Brain microvascular endothelial cell (primary cell): ENCODE measurements at places on chromosomes 6 and 20.

DNA sequence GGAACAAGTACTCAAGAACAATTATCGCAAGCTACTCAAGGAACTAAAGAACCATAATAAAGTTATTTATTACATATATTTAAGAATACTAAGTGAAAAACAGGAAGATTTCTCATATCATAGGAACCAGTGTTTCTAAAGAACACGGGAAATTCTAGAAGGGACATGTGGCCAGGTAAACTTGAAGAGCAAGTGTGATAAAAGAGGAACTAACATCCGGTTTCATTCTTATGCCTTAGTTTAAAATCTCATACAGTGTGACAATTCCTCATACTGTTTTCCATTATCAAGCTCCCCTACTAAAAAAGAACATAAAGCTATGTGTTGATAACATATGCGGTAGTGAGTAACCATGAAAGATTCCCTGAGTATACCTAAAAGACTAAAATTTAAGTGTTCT is 163.5 kb upstream of the SHLD1 start:
- no peak for DNase-seq

- DNase-seq = no peak
Observed at GRCh38 chr6:128029826-128030225, 129.0 kb upstream of the THEMIS start.

- peak; percentile 76 for DNase-seq
Observed at GRCh38 chr6:38337819-38338465, 301.8 kb downstream of the BTBD9 start.

GRCh38 chr20:50592282-50593004 is 82.3 kb downstream of the PTPN1 start:
- DNase-seq = no peak

DNA sequence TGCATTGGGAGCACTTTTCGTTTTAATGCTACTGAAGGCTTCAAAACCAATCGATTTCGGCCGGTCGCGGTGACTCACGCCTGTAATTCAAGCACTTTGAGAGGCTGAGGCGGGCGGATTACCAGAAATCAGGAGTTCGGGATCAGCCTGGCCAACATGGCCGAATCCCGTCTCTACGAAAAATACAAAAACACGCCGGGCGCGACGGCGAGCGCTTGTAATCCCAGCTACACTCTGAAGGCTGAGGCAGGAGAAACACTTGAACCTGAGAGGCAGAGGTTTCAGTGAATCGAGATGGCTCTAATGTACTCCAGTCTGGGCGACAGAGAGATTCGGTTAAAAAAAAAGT is 58.4 kb downstream of the TRIM38 start:
- DNase-seq = peak; percentile 68

DNA sequence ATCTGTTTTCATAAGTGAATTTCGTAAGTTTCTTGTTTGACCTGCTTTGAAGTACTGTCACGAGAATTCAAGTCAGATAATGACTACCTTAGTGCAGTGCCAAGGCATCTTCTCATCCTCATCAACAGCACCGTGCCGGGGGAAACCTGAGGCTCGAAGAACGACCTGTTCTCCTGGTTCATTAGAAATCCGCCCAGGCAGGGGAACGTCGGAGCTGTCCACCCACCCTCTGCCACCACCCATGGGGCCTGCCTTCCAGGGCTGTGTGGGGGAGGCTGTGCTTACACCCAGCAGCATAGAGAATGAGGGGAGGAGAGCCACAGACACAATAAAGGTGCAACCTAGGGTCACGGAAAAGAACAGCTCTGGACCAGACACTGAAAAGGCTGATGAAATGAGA is 101.6 kb downstream of the RAMACL start:
- no peak for DNase-seq
